Nucleus accumbens (tissue), 56 donors: ENCODE measurements at places on chromosomes 11 and 22.

- no peak for DNase-seq
Measured at GRCh38 chr11:26896719-26897118, 97.2 kb upstream of the FIBIN start.

- DNase-seq = no peak
Measured at GRCh38 chr11:113681282-113681681, 24.8 kb downstream of the TMPRSS5 start.

- no peak for DNase-seq
Measured at GRCh38 chr22:43365715-43366440, 22.7 kb upstream of the SCUBE1 start.

- DNase-seq = no peak
Measured at GRCh38 chr11:120102050-120102863, 35.7 kb downstream of the TRIM29 start.

DNA sequence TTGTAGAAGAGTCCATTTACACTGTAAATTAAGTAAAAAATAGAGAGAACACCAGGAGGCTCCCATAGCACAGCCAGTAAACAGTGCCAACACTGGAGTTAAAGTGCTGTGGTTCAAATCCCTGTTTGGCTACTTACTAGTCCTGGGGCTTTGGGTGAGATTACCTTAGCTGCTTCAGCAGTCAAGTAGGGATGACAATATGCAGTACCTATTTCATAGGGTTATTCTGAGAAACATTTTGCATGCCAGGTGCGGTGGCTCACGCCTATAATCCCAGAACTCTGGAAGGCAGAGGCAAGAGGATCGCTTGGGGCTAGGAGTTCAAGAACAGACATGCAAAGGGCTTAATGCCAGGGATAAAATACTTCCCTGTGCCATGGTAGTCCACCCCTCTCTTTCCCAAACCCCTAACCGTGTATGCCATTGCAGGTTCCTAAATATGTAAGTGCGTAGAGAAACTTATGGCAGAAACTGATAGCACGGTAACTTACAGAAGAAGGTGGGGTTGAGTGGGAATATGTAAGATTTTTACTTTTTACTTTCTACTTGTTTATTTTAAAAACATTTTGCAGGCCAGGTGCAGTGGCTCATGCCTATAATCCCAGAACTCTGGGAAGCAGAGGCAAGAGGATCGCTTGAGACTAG lies 86.4 kb upstream of the PICALM start:
- DNase-seq = no peak

DNA sequence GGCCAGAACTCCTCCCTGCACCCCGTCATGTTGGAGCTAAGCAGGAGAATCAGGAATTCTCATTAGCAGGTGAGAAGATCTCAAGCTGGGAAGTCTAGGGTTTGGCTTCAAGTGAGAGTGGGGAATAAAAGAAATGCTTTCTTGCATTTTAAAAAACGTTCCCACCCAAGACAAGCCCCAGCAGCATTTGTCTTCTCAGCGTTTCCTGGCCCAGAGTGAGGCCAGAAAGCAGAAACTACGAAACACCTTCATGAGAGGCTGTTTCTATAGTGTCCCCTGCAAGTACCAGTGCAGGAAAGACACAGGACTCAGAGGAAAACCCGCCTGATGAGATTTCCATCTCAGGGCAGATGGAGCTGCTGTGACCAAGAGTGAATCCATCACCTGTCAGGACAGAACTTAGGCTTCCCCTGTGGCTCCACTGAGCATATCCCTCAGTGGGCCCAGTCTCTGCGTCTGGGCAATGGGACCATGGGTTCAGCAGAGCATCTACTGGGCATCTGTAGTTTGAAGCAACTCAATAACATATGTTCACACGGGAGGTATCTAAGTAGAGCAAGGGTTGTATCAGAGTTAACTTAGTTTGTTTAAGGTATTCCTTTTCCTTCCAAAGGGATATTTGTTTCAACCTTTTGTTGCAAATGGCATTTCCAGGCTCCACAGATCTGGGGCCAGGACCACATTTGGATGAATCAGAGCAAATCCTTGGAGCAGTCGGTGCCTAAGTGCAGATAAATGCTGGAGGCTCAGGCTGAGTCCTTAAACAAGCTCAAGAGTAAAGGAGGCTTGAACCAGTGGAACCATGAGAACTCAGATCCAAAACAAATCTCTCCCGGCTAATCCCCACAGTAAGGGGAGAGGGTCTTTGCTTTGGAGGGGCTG lies 548.3 kb downstream of the MIAT start:
- DNase-seq = no peak

DNA sequence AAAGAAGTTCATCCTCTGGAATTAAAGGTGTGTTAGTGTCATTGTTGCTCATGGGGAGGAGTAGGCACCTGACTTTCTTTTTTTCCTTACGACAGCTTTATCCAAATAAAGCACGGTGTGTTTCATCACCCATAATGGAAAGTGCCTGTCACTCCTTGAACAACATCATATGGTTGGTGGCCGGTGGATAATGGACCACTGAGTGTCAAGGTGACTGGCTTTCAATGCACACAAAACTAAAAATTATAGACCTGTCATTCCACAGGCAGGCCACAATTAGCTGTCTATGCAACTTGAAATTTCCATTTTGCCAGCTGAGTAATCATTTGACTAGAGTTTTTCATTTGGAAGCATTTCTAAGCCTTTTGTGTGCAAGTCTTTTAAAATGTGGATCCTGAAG lies 45.0 kb upstream of the MPPED2 start:
- DNase-seq = no peak

GRCh38 chr11:46948378-46949131 lies 12.0 kb downstream of the CSTPP1 start:
- no peak for DNase-seq

- no peak for DNase-seq
Measured at GRCh38 chr11:83441171-83441570, 155.0 kb upstream of the CCDC90B start.

DNA sequence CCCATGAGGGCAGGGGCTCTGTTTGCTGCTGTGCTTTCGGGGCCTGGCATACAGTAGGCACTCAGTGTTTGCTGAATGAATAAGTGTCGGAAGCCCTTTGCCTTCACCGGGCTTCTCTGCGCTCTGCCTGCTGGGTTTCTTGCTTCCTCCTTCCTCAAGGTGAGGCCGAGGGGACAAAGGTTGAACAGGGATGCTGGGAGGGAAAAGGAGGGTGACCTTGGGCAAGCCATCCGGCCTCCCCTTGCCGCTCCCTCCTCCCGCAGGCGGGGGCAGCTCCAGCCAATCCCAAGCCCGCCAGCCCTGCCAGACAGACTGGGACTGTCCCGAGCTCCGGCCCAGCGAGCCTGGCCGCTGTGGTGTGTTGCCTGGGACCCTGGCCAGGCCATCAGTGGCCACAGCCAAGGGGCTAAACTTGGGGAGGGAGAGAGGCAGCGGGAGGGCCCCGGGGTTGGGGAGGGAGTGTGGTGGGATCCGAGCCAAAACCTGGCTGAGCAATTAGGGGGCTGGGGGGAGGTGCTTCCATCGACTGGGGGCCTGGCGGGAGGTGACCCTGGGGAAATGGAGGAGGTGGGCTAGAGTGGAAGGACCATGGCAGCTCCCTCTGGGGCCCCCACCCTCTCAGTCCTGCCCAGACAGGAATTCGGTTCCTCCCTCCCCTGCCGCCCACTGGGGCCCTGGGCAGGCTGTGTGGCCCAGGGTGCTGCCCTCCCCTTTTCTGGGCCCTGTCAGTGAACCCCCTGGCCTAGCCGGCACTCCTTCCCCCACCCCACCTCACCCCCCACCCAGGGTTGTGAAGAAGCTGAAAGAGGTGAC lies 3.4 kb upstream of the RCOR2 start:
- peak; percentile 74 for DNase-seq

DNA sequence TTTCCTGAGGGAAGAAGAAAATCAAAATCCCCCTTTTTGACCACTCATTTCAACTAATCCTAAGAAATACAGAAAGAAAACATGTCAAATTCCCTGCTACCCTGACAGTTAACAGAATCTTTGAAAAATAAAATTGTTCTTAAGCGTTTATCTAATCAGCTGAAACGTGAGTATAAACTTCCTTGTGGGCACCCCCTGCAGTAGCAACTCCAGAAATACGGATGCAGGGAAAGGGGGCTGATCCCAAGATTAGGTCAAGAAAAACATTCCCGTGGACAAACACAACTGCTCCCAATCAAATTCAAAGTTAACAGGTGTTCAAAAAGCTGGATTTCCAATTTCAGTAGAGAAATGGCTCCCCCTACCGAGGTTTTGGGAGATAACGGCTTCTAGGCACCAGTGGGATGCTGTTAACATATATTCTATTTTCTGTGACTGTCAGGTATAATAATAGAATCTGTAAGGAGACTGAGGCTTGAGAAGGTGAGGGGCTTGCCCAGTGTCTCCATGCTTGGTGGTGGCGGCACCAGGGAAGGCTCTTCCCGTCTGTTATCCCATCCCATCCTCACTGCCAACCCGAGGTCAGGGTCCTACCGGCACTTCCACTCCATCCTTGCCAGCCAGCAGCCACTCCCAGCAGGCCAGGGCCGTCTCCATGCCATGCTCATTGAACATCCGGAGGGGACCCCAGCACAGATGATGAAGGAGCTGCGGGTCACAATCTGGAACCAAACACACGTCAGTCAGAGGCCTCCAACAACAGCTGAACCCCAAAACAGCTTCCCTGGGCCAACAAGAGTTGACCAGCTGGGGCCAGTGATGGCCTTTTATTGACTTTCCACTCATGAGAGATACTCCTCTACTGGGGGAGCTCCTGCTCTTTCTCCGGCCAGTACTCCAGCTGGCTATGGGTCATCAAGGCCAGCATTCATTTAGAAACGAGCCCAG lies 32.0 kb upstream of the SERPIND1 start:
- no peak for DNase-seq

DNA sequence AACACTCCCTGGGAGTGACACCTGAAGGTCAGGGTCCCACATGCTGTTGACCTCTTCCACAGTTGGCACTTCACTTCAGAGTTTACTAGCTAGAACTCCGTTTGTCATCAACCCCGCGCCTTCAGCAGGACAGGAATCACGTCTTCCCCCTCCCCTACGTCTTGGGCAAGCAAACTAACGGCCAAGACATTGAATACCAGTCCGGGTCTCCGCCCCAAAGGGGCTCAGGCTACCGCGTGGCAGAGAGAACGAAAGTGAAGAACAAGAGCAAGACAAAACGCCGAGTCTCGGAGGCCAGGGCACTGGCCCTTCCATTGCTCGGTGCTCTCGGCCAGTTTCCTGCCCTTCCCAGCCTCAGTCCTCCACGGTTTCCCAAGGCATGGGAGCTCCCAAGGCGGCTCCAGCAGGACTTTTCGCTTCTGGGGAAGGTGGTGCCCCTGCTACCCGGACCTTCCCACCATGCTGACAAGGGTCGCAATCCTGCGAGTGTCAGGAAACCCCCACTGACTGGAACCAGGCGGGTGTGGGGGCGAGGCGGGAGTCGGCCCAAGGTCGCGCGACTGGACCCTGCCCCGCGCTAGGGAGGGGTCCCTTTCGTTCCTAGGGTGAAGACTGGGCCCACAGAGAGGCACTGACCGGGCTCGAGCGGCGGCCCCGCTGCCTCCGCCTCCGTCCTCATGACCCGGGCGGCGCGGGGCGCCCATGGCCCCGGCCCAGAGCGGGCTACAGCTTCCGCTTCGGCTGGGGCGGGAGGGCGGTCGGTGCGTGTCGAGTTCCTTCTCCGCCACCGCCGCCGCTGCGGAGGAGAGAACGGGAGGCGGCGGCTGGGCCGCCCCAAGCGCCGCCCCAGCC lies at the start of gene GUCD1:
GUCD1 (minus strand) TSS at position 826 of the 852 bp plus-strand sequence; CDS start at position 679, 147 bp downstream.
- peak; percentile 40 for DNase-seq

GRCh38 chr11:79437981-79438630 lies 2.7 kb downstream of the TENM4 start:
- DNase-seq = no peak

DNA sequence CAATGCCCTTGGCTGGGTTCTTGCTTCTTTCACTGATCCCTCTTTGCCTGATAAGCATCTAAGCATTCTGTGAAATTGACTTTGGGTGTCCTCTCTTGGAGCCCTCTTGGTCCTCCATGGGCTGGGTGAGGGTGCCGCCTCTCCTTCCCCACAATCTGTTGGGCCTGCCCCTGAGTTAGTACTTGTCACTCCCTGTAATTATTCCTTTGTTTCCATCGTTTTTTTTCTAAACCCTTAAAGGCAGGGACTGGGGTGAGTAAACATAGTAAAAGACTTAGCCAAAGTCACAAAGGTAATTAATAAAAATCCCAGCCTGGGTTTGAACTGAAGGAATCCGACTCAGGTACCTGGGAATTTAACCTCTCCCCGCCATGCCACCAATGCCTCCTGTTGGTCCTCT lies 188.1 kb downstream of the MYO18B start:
- no peak for DNase-seq

DNA sequence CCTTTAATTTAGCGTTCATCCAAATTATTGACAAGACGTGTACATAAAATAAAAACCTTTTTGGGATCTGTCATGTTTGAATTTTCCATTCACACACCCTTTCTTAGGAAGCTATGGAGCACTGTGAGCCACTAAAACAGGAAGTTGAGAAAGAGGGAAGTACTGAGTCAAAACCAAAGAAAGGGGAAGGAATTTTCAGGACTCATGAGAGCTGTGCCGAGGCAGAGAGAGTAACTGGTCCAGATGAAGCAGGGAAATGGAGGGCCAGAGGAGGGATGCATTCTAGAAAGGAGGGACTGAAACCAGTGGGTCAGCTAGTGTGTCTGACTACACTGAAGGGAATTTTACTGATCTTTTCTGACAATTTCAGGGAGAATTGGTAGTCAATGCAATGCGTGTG lies 24.9 kb downstream of the APLP2 start:
- DNase-seq = no peak

GRCh38 chr11:33976495-33977199 lies 74.9 kb upstream of the CAPRIN1 start:
- DNase-seq = no peak

DNA sequence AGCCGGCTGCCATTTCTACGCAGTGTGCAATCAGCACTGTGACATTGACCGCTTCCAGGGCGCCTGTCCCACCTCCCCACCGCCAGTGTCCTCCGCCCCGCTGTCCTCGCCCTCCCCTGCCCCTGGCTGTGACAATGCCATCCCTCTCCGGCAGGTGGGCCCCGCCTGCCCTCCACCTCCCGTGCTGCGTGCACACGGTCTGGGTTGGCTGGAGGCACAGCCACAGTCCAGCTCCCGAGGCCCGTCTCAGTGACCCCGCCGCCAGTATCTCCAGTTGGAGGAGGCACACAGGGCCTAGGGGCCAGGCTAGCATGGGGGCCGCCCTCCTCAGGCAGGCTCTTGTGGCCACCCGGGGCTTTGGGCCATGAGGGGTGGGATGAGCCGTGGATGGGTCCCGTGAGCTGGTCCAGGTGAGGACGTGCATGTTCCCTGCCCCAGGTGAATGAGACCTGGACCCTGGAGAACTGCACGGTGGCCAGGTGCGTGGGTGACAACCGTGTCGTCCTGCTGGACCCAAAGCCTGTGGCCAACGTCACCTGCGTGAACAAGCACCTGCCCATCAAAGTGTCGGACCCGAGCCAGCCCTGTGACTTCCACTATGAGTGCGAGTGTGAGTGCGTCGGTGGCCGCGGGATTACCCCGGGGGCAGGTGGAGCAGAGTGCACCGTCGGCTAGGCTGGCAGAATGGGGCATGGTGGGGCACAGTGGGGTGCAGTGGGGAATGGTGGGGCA lies 29.7 kb downstream of the MUC5B start:
- DNase-seq = no peak

DNA sequence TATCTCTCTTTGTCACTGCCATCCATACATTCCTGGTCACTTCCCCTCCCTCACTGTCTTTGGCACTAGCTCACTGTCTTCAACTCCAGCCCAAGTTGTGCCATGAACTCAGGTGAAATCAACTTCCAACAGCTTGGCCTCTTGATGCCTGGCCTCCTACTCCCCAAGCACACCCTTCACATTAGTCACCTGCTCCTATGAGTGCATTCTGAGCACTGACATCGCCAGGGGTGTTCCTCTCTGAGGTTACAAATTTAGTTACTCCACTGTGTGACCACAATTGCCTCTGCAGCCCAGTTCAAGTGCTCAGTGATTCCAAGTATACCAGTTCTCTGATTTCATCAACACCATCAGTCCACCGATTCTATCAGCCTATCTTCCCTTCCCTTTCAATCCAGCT lies 10.8 kb downstream of the DRD2 start:
- no peak for DNase-seq
